ENCODE measurements at places on chromosomes 12 and 14. TPM values are rescaled to one million over a fixed set of nuclear protein-coding genes. Genes with fewer than 3 reads are reported as not detected.

Gene RPS26
- total RNA-seq, result 622 TPM

- no peaks in the 10 kb centered on the region for H3K27me3 ChIP-seq
- DNase-seq, result no peak
- H3K4me1 ChIP-seq, result no peaks in the 10 kb centered on the region
- H3K36me3 ChIP-seq, result no peaks in the 10 kb centered on the region
These were observed 96.9 kb downstream of the ADGRD1 start for GRCh38 chr12:131050463-131051154.

GRCh38 chr12:114799574-114800487 is 115.9 kb upstream of the TBX3 start:
- peak overlapping the region; percentile 83 for H3K27ac ChIP-seq
- H3K27me3 ChIP-seq, result no peaks in the 10 kb centered on the region
- H3K36me3 ChIP-seq, result no peaks in the 10 kb centered on the region
- H3K4me1 ChIP-seq, result peaks cover 24% of the 10 kb centered on the region
- DNase-seq, result peak; percentile 80

DNA sequence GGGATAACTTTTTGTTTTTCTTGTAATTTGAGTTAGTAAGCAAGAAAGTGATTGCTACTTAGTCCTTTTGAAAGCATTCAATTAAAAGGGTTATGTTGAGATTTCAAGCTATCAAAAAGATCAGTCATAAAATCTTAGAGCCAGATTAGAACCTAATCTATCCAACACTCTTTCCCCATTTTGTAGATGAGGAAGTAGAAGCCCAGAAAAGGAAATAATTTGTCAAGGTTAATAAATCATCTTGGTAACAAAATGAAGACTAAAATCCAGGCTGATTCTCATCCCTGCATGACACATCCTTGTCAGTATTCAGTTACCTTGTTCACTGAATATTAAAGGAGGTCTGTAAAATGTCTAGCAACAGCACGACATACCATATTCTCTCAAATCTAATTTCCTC is 26.5 kb downstream of the PPP1R13B start:
- no peaks in the 10 kb centered on the region for H3K27me3 ChIP-seq
- DNase-seq, result no peak
- no peak overlapping the region for H3K4me3 ChIP-seq
- H3K4me1 ChIP-seq, result no peaks in the 10 kb centered on the region
- no peaks in the 10 kb centered on the region for H3K36me3 ChIP-seq
- H3K27ac ChIP-seq, result no peak overlapping the region

Gene MIPOL1
- 23.7 TPM for total RNA-seq

Measured in SJSA1 (cell line).